ENCODE measurements at places on chromosomes 6 and 20.

- DNase-seq: no peak
Measured at GRCh38 chr6:18538315-18538714, 151.2 kb downstream of the RNF144B start.

- no peak for DNase-seq
Measured at GRCh38 chr6:100839419-100839818, 41.7 kb downstream of the ASCC3 start.

DNA sequence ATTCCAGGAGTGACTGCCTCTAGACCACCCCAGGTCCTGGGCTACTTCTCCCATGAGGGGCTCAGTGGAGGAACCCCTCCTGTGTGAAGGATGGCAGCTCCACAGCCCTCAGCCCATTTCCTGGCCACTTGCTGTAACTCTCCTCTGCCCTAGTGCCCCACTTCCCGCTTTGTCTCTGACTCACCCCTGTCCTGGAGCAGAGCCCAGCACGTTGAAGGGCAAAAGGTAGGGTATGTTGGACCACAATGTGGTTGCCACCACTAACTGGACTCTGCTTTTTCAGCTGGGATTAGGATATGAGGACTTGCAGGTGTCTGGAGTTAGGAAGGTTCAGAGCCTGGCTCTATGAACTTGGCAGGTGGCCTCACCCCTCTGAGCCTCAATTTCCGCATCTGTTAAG is 2.4 kb downstream of the MYBL2 start:
- DNase-seq: no peak

DNA sequence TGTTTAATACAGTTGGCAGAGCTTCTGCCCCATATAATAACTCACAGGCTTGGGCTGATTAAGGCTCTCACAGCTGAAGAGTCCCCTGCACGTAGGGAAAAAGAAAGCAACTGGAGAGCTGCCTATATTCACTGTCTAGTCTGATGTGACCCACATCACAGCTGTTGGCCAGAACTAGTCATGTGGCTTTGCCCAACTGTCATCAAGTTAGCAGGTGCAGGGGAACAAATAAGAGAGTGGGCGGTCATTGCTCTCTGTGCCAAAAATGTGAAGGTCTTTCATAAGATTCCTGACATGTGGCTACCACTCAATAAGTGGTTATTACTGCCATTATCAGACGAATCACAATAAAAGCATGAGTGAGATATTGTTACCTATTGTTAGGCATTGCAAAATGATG is 665.2 kb downstream of the DOK5 start:
- DNase-seq: no peak

DNA sequence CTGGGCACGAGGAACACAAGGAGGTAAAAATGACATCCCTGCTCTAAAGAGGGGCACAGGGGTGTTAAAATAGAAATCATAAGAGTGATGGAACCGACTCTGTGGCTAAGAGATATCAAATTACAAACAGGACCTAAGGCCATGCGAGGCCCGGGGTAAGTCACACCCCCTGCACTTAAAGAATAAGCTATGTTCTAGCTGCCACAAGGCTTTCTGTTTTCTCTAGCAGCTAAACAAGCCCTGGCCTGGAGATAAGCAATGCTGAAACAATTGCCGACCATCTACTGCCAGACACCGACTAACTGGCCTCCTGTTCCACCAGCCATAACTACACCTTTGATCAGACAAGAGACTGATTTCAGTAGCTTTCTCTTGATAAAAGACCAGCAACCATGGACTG is 32.4 kb downstream of the MDGA1 start:
- no peak for DNase-seq

- no peak for DNase-seq
Measured at GRCh38 chr6:150967910-150968309, 102.4 kb downstream of the MTHFD1L start.
